Pulmonary artery endothelial cell (primary cell): ENCODE measurements at places on chromosomes 3 and 15. TPM values are rescaled to one million over a fixed set of nuclear protein-coding genes. Genes with fewer than 3 reads are reported as not detected.
A peak's percentile ranks its signal among the peaks of the same experiment; 100 is the strongest.

GRCh38 chr3:10198761-10199649 lies 34.3 kb downstream of the IRAK2 start:
- no peak for DNase-seq

DNA sequence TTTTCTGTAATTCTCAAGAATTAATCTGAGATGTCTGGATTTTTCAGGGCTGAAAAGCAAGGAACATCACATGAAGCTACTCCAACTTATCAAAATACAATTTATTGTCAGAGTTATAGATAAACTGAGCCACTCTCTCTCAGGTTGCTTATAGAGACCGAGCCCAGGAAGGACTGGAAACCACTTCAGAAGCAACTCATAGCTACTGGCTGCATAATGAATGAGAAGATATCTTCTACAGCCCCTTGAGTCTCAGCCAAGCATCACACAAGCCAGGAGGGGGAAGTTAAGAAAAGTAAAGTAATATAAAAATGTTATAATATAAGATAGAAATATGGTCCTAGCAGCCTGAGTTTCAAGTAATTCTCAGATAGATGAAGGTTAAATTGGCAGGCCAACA lies 186.0 kb downstream of the TNIK start:
- DNase-seq, result no peak

GRCh38 chr15:63246691-63247469 lies 30.5 kb upstream of the APH1B start:
- no peak for DNase-seq

GRCh38 chr15:101264911-101265641 lies 12.2 kb downstream of the SELENOS start:
- DNase-seq, result no peak

DNA sequence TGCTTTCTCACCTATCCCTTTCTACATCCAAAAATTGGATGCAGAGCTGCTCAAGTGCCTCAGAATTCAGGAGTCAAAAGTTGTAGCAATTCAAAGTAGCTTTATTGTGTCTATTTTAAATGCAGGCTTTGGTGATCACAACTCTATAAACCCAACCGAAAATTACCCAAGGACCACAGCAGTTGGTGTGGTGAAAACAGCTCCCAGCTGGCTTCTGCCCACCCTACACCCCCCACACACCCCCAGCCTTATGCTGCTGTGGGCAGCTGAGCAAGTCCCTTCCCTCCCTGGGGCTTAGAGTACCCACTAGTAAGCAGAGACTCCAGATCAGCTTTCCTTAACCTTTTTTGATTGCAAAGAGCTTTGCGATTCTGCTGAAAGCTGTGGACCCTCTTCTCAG lies 5.8 kb upstream of the HES1 start:
- no peak for DNase-seq

GRCh38 chr3:40753291-40753770 lies 228.6 kb downstream of the ZNF621 start:
- DNase-seq, result no peak

- DNase-seq, result no peak
These were observed 447.4 kb downstream of the AGBL1 start for GRCh38 chr15:86526938-86527690.

GRCh38 chr3:179967622-179968021 lies 69.1 kb downstream of the PEX5L start:
- DNase-seq, result no peak

GRCh38 chr15:97501291-97501690 lies 459.2 kb upstream of the ARRDC4 start:
- DNase-seq, result no peak

GRCh38 chr15:44194323-44195150 lies 534 bp downstream of the FRMD5 start:
- DNase-seq, result peak; percentile 58

GRCh38 chr3:158701420-158702065 lies 29.1 kb upstream of the LXN start:
- no peak for DNase-seq

DNA sequence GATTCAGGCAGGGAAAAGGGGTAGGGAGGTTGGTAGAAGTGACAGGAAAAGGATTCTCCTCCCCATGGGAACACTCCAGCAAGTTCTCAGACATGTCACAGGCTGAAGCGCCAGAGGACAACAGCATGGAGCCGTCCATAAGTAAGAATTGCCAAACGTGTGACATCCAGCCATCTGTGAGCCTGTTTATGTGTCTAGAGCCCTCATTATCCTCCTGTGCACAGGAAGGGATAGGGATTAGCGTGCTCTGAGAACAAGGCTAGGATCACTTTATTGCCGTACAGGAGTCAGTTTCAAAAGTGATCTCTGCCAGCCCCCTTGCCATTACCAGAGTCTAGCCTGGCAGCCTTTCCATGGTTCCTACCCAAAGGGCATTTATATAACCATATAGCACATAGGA lies 549.5 kb downstream of the NTRK3 start:
- DNase-seq, result no peak

GRCh38 chr3:152892446-152892845 lies 57.5 kb downstream of the P2RY1 start:
- no peak for DNase-seq

- no peak for DNase-seq
These were observed 311.4 kb downstream of the EPHB1 start for GRCh38 chr3:135106445-135106844.

GRCh38 chr15:92797168-92798052 lies 102.7 kb upstream of the CHD2 start:
- DNase-seq, result peak; percentile 27

DNA sequence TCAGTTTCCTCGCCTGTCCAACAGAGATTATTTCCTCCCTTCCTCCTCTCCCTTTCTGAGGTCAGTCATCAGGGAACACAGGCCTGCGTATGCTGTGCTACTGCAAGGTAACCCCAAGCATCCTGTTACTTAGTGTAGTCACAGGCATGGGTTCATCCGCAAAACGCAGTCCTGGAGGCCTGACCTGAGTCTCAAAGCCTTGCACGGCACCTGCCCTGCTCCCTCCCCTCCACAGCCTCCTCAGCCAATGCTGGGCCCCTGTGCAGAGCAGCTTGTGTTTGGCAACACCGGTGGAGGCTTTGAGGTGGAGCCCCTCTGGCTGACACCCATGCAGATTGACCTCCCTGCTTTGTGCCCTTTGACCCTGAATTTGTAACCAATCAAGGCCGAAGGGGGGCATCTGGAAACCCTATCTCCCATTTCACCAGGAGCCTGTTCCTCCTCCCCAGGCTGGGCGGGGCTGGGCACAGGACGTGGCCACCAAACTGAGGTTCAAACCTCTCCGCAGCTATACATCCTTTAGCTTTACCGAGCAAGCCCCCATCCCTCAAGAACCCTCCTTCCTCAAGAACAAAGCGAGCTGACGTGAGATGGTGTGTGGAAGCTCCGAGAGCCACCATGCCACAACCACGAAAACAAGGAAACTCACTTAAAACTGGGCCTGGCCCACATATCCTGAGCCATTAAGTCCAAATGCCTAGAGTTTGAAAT lies 21.5 kb downstream of the TKT start:
- no peak for DNase-seq

Gene CKMT1B
- not detected in 2 replicates for total RNA-seq

Gene CHRM5
- total RNA-seq, result not detected in 2 replicates

Gene MME
- total RNA-seq, result 15.1 and 16.5 TPM in 2 replicates

Gene ATP13A5
- not detected in 2 replicates for total RNA-seq

Gene SHF
- 1.2 and 1.9 TPM in 2 replicates for total RNA-seq

Gene CPEB1
- total RNA-seq, result 0.07 TPM in 1 of 2 replicates, not detected in the other

Gene SI
- total RNA-seq, result not detected in 2 replicates

Gene GRK7
- not detected in 2 replicates for total RNA-seq

Gene FSIP1
- total RNA-seq, result 0.46 and 0.63 TPM in 2 replicates
